Hair follicle dermal papilla cell (primary cell): ENCODE measurements at places on chromosomes 16 and 17. TPM values are rescaled to one million over a fixed set of nuclear protein-coding genes. Genes with fewer than 3 reads are reported as not detected.

UBFD1 gene
- total RNA-seq: 129 and 132 TPM in 2 replicates

NOG gene
- total RNA-seq: 8.3 and 15.4 TPM in 2 replicates

TM4SF5 gene
- not detected in 2 replicates for total RNA-seq

SEZ6L2 gene
- total RNA-seq: 0.85 and 1.1 TPM in 2 replicates

SEPTIN1 gene
- 0.12 and 0.32 TPM in 2 replicates for total RNA-seq

ZNF276 gene
- 13.8 and 18.5 TPM in 2 replicates for total RNA-seq

SCGB1C2 gene
- not detected in 2 replicates for total RNA-seq

PRSS33 gene
- total RNA-seq: not detected in 2 replicates

BEAN1 gene
- 0.16 and 3.6 TPM in 2 replicates for total RNA-seq
